ENCODE measurements at places on chromosomes 1 and 21.

GRCh38 chr1:162279136-162279498 is 97.5 kb downstream of the SPATA46 start:
- DNase-seq = no peak

GRCh38 chr1:113783254-113784103 is 24.2 kb upstream of the PHTF1 start:
- no peak for DNase-seq

DNA sequence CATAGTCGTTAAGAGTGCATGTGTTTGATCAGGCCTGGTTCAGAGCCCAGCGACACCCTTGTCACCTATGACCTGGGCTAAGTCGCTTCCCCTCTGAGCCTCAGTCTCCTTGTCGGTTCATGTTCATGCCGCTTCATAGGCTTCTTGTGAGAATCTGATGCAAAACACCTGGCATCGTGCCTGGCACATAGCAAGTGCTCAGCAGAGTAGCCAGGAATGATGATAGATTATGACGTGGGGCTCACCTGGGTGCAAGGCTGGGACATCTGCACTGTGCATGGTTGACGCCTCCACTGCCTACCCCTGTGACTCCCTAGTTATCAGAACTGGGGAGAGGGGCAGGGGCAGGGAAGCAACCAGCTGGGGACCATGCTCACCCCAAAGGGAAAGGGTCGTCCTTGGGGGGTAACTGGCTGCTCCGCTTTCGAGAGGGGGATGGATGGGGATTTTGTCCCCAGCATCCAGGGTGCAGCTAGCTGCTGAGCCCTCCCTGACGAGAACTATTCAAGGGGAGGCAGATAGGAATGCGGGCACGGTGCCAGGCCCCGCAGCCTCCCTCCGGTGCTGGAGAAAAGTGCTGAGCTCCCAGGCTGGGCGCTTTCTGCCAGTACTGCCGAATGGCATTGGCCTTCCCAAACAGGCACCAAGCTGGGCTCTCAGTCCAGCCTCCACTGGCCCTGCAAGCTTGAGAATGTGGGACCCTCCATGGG is 9.3 kb downstream of the EFHD2 start:
- DNase-seq = no peak

DNA sequence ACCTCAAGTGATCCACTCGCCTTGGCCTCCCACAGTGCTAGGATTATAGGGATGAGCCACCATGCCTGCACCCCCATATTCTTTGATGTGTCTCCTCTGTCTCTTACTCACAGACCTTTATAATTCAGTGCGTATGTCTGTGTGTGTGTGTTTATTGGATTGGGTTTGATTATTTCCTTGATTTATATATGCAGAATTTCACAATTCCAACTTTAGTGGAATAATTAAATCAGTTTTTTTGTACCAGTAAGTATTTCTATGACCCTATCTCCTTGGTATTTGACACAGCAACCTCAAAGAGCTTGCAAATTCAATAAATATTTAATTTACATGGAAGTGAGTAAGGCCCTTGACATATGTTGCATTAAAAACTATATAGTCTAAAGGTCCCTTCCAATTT is 333.9 kb upstream of the ADAMTS5 start:
- no peak for DNase-seq

- DNase-seq = no peak
These were observed 117.3 kb upstream of the BARHL2 start for GRCh38 chr1:90834354-90834885.

GRCh38 chr1:83829106-83829505 is 169.8 kb downstream of the TTLL7 start:
- no peak for DNase-seq

DNA sequence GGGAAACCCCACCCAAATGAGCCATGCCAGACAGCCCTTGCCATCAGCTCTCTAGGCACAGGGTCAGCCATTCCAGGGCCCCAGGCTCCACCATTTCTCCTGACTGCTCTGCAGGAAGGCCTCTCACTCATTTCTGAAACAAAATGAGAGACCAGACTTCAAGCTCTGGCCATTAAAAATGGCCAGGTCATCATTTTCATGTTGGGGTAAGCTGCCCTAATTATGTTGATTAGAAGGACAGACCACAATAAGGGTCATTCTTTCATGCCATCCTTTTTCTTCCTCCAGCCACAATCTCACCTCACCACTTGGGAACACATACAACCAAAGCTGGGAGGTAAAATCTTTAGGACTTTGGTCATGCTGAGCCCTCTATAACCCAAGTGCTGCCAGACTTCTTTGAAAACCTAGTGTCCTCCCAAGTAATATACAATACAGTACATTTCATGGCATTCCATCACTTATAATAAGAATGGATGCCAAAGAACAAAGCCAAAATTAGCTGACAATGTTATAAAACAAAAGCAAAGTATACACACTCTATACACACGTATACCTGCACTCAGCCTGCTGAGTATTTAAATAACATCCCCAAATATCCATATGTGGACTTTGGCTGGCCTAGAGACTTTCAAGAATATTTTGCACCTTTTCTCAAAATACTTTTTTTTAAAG is 22.4 kb upstream of the RBBP5 start:
- DNase-seq = no peak

DNA sequence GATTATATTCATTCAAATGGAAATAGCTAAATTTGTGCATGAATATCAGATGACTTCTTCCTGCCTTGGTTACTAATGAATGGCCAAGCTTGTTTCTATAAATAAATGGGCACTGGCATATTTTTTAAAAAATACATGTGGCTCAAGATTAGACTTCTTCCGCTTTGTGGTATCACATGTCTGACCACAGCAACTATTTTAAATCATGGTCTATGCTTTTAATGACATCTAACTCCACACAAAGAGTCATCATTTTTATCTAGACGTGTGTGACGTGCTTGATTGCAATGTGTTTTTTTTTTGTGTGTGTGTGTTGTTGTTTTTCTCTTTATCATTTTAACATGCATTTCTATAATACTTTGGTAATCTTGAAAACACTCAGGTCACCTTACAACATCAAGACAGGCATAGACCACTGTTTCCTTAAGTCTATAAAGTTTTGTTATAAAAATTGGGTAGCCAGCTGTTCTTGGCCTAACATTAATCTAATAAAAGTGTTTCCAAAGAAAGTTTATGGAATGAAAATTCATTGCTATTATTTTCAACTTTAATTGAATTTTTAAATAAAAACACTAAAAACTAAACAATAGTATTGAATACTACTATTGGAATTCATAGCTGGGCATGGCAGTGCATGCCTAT is 29.5 kb downstream of the RGS1 start:
- DNase-seq = no peak

- no peak for DNase-seq
These were observed 18.2 kb upstream of the QSOX1 start for GRCh38 chr1:180136331-180136967.

DNA sequence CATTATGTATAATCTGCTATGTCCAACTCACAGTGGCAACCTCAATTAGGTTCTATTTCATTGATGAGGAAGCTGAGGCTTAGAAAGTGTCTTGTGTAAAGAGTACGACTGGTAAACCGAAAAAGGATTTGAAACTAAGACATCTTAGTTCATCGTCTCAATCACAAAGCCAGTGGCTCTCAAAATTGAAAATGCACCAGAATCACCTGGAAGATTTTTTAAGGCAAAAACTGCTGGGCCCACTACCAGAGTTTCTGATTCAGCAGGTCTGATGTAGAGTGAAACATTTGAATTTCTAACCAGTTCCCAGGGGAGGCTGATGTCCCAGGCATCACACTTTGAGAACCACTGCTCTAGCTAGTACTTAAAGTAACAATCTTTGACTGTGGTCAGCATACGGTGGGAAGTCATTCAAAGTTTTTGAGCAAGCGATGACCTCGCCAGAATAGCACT is 5.2 kb upstream of the LRRC53 start:
- DNase-seq = no peak

GRCh38 chr1:90174246-90174645 is 179.3 kb downstream of the ZNF326 start:
- no peak for DNase-seq

DNA sequence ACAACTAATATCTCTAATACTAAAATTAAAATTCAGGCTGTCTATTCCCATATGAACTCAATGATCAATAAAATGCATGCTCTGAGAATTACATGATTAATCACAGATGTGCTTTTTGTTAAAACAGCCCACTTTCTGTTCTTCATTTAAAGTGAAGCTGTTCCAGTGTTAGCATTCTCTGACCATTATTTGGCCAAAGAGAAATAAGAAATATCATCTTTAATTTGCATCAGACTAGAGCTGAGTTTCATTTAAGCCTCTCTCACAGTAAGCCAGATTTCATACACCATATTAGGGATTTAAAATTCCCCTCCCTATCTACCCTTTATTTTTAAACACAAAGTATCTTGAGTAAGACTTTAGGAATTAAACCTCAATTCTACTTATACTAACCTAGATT is 261.6 kb downstream of the TPR start:
- DNase-seq = no peak

DNA sequence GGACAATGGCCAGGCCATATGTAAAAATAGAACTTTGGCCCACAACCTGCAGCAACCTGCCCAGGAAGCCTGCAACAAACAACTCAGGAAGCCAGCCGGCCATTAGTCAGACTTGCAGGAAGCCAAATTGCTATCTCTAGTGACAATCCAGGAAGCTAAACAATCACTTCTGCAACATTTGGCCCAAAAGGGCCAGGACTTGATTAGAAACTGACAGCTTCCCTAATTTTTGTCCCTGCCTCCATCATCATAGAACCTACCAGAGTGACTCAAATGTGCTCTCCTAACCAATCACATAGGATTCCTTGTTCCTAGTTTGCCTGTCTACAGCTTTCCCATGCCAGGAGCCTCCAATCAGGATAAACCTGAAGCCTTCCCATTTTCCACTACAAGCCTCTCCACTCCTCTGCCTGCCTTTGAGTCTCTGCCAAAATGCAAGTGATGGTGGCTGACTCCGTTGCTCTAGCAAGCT is 639.3 kb downstream of the PTPRU start:
- no peak for DNase-seq

DNA sequence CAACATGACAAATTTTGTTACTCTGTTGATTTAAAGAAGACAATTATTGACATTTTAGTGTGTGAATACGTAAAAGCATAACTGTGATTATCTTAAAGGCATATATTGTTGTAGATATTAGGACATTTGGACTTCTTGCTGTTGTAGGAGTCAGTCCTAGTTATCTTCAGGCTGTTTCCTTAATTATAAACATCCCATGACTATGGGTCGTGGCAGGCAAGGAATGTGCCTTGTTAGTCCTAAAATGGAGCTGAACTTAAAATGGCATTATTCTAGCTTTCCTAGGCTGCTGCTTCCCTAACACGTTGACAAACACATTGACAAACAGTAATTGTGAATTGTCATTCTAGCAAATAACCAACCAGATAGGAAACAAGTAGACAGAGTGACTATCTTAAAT is 4.4 kb upstream of the MPZL1 start:
- DNase-seq = no peak

DNA sequence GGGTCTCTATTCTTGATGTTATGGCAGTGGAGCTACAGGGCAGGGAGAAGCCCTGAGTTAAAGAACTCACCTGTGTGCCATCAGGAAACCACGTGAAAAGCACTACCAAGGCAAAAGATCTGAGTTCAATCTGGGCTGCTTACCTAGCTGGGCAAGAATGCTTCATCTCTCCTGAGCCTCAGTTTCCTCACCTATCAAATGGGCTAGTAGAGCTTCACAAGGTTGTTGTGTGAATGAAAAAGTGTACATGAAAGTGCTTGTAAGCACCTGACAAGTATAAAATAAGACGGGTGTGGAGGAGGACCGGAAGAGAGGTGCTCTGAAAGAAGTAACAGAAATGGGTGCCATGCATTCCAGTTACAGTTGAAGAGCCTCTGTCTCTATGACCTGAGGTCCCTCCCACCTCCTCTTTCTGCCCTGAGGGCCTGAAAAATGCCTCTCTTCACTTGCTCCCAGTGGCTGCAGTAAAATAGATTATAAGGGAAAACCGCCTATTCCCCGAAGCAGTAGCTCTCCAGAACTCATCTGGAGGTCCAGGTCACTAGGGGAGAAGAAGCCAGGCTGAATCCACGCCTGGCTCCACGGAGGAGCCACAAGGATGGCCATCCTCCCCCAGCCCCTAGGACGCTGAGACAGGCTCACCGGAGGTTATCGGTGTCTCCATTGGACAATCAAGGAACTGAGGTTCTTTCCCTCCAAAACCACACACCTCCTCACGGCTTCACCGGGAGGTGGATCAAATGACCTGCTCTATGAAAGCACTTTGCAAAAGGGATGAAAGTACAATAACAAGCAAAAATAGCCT is 1.4 kb downstream of the GPR161 start:
- no peak for DNase-seq

GRCh38 chr1:167551362-167551761 is 2.2 kb downstream of the CREG1 start:
- no peak for DNase-seq

DNA sequence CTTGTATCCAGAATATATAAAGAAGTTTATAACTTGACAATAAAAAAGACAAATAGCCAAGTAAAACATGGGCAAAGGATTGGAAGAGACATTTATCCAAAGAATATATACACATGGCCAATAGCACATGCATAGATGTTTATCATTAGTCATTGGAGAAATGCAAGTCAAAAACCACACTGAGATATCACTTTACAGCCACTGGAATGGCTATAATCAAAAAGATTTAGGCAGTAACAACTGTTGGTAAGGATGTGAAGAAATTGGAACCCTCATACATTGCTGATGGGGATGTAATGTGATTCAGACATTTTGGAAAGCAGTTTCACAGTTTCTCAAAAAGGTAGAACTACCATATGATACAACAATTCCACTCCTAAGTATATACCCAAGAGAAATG is 51.1 kb downstream of the SLC44A5 start:
- DNase-seq = no peak

GRCh38 chr1:173062150-173062938 is 11.6 kb upstream of the TNFSF18 start:
- no peak for DNase-seq

DNA sequence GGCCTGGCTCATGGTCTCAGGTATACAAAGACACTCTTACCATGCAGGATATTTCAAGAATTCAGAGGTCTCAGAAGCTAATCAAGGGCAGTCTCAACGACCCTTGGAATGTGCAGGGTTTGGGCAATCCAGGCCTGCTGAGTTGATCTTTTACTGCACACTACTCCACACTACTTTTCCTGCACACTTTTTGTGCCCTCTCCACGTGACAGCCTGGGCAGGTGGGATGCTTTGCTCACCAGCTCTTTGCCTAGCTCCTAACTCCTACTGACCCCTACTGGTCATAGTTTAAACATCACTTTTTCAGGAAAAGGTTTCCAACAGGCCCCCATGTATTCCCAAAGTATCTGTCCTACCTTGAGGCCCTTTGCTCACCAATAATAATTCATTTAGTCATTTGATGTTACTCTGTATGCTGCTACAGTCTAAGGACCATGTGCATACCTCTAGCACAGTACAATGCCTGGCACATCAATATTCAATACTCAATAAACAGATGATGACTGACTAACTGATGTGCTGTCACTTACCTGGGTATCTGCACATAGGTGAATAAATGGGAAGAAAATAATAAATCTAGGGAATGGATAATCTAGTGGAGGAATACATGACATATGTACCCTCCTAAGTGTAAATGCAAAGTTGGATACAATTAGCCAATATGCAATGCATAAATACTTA is 9.6 kb downstream of the DUSP23 start:
- DNase-seq = no peak

Measured in activated CD8-positive, alpha-beta memory T cell treated with anti-CD3 and anti-CD28 coated beads for 48 hours (primary cell).